ENCODE measurements at places on chromosomes 3 and 15. TPM values are rescaled to one million over a fixed set of nuclear protein-coding genes. Genes with fewer than 3 reads are reported as not detected.
A peak's percentile ranks its signal among the peaks of the same experiment; 100 is the strongest.

Gene NBEAL2
- total RNA-seq: 429 TPM

GRCh38 chr3:11290743-11291680, 18.8 kb downstream of the ATG7 start:
- no peaks in the 10 kb centered on the region for H3K27me3 ChIP-seq
- H3K27ac ChIP-seq: peak overlapping the region; percentile 75
- no peaks in the 10 kb centered on the region for H3K36me3 ChIP-seq
- H3K4me3 ChIP-seq: peak overlapping the region; percentile 59

DNA sequence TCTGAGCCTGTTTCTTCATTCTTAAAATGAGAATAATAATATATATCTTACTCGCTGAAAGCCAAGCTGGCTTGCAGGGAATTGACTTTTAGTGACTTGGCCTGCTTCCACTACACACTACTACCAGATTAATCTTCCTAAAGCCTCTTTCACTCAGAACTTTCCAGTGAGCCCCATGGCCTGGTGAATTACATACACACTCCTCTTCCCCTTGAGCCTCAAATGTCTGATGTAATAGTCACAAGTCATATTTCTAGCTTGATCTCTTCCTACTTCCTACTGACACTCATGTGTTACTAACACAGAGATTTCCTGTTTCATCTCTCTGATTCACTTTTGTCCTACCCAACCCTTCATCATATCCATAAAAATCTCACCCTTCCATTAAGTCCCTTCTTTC, 82.7 kb upstream of the SOX2 start:
- H3K4me1 ChIP-seq: no peaks in the 10 kb centered on the region
- no peak for DNase-seq
- H3K27me3 ChIP-seq: no peaks in the 10 kb centered on the region
- no peaks in the 10 kb centered on the region for H3K36me3 ChIP-seq

DNA sequence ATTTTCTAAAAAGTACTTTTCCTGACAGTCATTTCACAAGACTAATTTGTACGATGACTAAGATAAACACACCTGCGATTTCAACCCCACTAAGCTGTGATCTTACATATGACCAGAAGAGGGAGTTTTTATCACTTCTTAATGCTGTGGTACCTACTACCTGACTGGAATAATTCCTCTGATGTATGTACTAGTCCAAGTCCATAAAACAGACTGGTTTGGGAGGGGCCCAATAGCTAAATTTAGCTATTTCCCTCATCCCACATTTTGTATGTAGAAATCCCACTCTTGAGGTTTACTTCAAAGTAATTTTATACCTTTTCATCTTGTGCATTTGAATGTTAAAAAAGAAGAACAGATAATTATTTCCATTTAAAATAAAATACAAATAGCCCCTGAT, 49.7 kb upstream of the SCAANT1 start:
- no peak overlapping the region for H3K27ac ChIP-seq
- peaks cover 15% of the 10 kb centered on the region for H3K4me1 ChIP-seq
- no peak overlapping the region for H3K4me3 ChIP-seq
- no peaks in the 10 kb centered on the region for H3K27me3 ChIP-seq
- H3K36me3 ChIP-seq: no peaks in the 10 kb centered on the region

- H3K36me3 ChIP-seq: no peaks in the 10 kb centered on the region
- no peaks in the 10 kb centered on the region for H3K27me3 ChIP-seq
- H3K27ac ChIP-seq: no peak overlapping the region
- H3K4me3 ChIP-seq: no peak overlapping the region
- no peak for DNase-seq
Measured at GRCh38 chr3:104273046-104273649, 1093.6 kb upstream of the ALCAM start.
